Dorsolateral prefrontal cortex (tissue), 122 donors: ENCODE measurements at places on chromosomes 2 and 18.

DNA sequence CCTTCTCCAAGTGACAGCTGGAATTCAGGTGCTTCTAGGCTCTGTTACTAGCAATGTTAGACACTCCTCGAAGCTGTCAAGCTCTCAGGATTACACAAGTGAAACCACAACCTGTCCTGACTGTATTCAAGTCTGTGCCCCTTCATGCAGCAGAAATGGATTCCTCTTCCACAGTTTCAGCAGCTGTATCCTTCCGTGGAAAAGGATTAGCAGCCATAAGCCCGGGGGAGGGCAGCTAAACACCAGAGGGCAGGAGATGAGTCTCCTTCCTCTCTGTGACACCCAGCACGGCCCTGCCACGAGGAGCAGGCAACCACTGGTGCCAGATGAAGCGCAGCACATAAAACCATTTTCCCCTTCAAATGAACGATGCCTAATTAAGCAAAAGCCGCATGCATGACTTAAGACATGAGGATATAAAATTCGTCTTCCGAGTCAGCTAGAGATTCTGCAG is 1.2 kb downstream of the ST3GAL5 start:
- peak; percentile 82 for DNase-seq

- no peak for DNase-seq
These were observed 144.9 kb upstream of the PXDN start for GRCh38 chr2:1889099-1889650.

GRCh38 chr2:26692897-26693849 is 651 bp downstream of the KCNK3 start:
- no peak for DNase-seq

- DNase-seq: no peak
These were observed 68.8 kb downstream of the UNC80 start for GRCh38 chr2:209840434-209840833.

DNA sequence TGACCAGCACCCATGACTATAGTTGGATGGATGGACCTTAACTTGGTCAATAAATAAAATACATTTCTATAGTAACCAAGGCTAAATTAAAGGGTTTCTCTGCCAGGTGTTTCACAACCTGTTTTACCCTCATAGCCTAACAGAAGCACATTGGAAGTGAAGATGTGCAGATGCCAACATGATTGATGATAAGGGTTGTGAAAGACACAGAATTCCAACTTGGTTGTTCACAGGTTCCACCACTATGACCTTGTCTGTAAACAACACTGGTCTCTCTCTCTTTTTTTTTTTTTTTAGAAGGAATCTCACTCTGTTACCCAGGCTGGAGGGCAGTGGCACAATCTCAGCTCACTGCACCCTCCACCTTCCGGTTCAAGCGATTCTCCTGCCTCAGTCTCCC is 37.5 kb upstream of the PTH2R start:
- no peak for DNase-seq

DNA sequence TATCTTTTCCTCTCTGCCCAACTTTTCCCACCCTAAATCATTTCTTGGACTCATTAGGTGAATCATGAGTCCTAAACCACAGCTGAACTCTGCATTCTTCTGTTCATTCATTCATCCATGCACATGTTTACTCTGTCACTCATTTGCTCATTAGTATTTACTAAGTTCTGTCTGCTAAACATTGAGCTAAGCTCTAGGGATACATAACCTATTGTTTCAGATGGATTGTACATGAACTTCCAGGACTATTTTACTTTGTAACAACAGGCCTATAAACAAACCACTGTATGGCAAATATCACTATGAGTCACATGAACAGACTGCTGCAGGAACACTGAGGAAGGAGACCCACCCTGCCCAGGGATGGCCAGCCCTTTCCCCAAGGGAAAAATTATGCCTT is 14.6 kb upstream of the DYNC2LI1 start:
- DNase-seq: no peak
